Stimulated activated naive CD4-positive, alpha-beta T cell treated with Interleukin-2 at 50 U/mL for 16 hours (primary cell): ENCODE measurements at places on chromosomes 2 and 18.
A peak's percentile ranks its signal among the peaks of the same experiment; 100 is the strongest.

DNA sequence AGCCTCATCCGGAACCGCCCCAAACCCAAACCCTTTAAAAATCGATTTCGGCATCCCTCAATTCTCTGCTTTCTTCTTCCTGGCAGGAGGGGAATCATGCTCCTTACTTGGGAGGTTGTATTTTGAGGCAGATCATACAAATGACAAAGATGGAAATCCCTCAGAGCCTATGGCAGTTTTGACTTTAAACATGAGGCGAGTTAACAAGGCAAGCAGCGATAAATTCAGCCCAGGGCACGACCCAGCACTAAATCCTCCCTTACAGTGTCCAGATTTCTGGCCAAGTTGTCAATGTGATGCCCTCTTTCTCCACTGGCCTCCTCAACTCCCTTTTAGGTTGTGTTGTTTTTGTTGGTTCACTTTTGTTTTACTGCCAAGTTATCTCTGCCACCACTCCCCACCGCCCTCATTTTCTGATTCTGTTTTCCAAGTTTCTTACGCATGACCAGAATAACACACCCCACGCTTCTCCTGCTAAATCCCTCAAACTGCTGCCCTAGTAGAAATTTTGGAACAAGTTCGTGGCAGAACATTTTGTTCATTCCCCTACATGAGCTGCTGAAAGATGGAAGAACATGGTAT is 68.3 kb downstream of the CTAGE1 start:
- DNase-seq: no peak

DNA sequence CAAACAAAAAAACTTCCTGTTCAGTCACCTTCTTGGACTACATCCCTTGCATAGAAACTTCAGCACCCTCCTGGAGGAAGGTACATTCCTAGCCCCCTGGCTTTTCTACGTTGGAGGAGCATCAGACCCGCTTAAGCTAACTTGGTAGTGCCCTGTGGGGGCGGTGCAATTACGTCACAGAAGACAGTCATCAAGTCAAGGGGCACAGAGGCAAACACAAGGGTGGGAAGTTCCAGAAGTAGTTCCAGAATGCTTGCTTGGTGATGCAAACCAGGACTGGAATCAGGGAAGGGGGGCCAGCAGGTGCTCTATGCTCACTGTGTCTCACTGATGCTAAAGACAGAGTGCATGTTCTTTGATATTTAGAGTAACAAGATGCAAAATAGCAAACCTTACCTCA is 15.2 kb upstream of the AGFG1 start:
- DNase-seq: no peak

DNA sequence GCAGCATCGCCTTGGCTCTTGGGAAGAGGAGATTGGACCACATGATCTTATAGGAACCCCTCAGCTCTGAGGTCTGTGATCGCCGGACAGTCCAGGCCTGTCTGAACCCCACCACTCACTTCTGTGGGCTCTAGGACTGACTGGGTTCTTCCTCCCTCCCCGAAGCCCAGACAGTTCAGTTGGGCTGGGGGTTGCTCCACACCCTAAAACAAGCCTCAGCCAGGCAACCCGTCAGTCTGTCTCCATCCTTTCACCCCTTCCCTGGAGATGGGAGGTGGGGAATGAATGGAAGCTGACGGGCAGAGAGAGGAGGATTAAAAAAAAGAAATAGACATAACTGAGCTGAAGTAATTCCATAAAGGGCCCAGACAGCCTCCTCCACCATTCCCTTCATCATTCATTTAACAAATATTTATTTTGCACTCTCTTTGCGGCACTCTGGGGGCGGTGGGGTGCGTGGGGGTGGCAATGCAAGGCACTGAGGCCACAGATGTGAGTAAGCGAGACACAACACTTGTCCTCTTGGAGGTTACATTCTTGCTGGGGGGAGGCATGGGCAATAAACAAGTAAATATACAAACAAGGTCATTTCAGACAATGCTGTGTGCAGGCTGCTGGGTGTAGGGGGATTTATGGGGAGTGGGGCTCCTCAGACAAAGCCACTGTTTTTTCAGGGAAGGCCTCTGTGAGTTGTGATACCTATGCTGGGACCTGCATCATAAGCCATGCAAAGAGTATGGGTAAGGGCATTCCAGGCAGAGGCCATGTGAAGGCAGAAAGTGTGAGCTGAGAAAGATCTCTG is 12.9 kb downstream of the WNT10A start:
- peak; percentile 42 for DNase-seq

- no peak for DNase-seq
Measured at GRCh38 chr2:213036836-213037235, 114.6 kb downstream of the IKZF2 start.

GRCh38 chr2:28904802-28905457 is 10.5 kb downstream of the WDR43 start:
- no peak for DNase-seq
